Brain pericyte (primary cell): ENCODE measurements at places on chromosomes 1 and 21.

- DNase-seq = no peak
These were observed 18.7 kb downstream of the SLC9A1 start for GRCh38 chr1:27136236-27136551.

GRCh38 chr1:223363057-223363855 is 720 bp downstream of the SUSD4 start:
- DNase-seq = no peak

DNA sequence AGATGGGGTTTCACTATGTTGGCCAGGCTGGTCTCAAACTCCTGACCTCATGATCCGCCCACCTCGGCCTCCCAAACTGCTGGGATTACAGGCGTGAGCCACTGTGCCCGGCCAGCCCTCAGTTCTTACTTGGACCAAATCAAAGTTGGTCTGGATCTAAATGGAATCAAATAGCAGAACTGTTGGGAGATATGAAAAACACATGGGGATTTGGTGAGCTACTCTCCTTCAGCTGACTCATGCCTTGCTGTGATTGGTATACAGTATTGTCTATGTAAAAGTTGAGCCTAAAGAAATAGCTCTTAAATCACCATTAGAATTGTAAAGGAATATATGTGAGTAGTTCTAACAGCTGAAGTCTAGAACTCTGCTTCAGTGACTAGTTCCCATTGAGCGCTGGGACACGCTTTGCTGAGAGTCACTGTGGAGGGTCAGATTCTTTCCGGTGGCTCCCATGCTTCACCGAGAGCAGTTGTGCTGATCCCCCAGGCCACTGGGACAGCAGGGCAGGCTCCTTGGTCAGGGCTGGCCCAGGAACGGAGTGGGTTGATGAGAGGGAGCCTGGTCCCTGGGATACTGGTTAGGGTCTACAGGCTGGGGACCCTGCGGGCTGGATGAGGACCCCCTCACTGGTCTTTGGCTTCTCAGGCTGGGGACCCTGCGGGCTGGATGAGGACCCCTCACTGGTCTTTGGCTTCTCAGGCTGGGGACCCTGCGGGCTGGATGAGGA is 14.0 kb downstream of the PKNOX1 start:
- no peak for DNase-seq

GRCh38 chr1:239755107-239755912 is 336.4 kb upstream of the FMN2 start:
- DNase-seq = no peak

DNA sequence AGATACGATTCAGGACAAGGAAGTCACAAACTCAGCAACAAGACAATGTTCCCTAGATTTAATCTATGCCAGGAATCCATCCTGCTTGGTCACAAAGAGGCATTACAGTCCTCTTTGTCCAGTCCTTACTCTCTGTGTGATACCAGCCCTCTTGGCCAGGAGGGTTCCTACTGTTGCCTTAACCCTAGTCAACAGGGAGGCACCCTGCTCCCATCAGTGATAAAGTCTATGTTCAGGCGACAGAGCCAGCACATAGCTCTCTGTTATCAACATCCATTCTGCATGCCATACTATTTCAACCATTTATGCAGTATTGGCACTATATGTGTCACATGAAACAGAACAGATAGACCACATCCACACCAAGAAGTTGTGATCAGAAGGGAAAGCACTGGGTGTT is 4.4 kb upstream of the NPL start:
- no peak for DNase-seq

DNA sequence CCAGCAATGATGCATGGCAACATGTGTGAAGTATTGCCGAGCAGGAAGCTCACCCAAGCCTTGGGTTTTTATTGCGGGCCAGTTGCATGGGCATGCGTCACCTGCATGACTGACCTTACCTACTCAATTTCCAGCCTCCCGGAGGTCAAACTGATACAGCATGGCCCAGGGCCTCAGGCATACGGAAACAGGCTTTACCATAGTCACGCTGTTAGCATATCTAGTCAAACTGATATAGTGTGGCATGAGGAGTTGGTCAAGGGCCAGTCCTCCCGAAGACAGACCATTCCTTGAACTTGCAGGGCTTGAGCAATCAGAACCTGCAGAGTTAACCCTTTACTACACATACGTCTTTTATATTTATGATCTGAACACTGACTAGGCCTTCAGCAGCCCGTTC is 6.4 kb upstream of the DUSP12 start:
- no peak for DNase-seq

DNA sequence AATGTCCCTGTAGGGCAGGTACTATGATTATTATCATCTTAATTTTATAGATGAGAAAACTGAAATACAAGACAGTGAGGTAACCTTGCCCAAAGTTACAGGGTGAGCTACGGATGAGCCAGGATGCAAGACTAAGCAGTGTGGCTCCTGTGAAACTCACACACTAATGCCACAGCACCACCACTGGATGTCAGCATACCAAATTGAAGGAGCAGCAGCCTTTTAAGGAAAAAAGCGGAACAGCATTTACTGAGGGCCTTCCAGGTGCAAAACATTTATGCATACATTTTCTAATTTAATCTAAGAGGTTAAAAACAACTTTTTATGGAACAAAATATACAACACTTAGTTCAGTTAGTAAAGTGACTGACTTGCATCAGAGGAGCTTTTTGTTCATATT is 41.7 kb downstream of the SEC16B start:
- no peak for DNase-seq

DNA sequence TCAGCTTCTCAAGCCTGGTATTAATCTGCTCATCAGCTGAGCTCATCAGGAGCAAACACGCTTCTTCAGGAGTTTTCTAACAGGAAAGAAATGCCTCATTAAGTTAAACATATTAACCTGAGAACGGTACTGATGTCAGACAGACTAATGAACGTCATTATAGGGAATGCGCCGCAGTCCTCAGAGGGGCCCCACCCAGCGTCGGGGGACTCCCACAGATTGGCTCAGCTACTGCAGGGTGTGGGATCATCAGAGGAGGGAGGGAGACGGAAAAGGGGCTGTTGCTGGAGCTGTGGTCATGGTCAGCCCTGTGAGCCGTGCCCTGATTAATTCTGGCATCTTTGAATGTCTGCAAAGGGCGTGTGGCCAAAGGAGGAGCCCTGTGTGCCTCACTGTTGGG is 348.5 kb downstream of the PTPRU start:
- DNase-seq = no peak

- no peak for DNase-seq
These were observed 18.6 kb upstream of the TSPEAR start for GRCh38 chr21:44730028-44730395.

- no peak for DNase-seq
These were observed at the start of gene THEM5 for GRCh38 chr1:151853411-151853943. THEM5 (minus strand) TSS chr1:151853712; CDS start chr1:151853565, 147 bp downstream.

GRCh38 chr1:36154335-36154734 is 1.6 kb upstream of the MAP7D1 start:
- DNase-seq = no peak

DNA sequence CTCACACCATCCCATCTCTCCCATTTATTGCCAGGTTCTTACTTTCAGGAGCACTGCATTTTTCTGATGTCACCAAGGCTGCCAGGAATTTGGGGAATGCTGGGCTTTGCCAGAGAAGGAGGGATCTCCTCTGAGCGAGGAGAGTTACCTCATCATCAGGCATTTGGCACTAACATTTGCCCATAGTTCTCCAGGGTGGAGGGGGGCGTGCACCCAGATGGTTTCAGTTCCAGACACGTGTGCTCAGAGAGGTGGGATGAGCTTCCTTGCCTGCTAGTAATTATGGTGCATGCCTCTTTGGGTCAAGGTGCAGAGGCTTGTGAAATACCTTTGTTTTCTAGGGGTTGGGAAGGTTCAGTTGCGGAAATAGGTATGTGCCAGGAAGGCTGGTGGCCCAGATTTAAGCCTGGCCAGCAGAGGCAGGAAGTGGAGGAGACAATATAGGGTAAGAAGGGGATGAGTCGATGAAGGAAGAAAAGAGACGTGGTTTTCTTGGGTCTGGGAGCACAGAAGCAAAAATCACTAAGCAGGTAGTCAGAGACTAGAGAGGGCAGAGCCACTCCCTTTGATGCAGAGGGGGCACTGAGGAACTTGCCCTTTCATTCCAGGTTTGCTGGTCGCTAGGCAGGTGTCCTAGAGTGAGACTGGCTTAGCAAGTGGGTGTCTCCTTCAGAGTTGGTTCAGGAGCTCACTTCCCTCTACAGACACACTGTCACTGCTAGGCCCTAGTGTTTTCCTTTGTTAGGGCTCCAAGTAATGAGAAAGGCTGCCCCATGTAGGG is 7.2 kb downstream of the TUFT1 start:
- no peak for DNase-seq

DNA sequence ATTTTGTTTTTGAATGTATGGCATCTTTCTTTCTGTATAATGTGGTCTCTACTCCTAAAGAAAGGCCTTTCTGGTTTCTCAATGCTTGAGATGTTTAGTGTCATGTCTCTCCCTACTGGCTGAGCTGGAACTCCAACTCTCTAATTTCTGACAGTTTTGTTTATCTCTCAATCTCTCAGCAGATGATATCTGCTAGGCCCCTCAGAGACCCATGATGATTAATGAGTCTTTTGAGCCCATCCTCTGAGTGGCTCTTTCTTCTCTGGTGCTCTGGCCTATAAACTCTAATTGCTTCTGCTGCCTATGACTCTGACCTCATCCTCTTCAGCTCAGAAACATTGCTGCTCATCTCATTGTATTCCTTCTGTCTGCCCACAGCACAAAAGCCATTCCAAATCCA is 46.6 kb downstream of the CRB1 start:
- DNase-seq = no peak

DNA sequence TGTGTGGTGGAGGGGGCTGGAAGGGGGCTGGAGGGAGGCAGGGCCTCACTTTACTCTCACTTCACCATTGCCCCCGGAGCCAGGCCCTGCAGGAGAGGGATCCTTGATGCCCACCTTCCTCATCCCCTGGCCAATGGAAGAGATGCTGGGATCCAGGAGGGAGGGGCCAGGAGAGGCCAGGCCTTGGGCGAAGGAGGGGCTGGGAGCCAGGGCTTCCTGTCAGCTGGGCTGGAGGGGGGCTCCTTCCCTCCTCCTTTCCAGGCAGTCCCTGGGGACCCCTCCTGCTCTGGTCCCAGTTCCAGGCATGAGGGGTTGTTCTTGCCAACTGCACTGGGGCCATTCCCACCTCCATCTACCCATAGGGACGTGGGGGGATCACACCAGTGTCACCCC is 5.7 kb downstream of the AHDC1 start:
- DNase-seq = no peak
